ENCODE measurements at places on chromosomes 12 and 14.

DNA sequence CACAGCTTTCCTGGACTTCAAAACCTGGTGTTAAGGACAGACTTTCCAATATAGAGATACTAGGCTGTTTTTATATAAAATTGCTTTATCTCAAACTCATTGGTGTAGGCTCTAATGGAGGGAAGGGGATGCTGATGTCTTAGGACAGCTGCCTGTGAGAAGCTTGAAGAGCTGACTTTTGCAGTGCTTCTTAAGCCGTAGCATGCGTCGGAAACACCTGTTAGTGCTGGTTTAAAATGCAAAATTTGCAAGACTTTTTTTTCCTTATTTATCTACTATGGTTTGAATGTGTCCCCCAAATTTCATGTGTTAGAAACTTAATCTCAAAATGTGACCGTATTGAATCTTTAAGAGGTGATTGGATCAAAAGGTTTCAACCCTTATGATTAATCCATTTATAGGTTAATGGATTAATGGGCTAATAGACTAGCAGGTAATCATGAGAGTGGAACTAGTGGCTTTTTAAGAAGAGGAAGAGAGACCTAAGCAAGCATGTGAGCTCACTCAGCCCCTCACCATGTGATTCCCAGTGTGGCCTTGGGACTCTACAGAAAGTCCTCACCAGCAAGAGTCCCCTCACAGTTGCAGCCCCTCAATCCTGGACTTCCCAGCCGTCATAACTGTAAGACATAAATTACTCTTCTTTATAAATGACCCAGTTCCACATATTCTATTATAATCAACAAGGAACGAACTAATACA is 60.9 kb upstream of the FUT8 start:
- DNase-seq, result no peak

DNA sequence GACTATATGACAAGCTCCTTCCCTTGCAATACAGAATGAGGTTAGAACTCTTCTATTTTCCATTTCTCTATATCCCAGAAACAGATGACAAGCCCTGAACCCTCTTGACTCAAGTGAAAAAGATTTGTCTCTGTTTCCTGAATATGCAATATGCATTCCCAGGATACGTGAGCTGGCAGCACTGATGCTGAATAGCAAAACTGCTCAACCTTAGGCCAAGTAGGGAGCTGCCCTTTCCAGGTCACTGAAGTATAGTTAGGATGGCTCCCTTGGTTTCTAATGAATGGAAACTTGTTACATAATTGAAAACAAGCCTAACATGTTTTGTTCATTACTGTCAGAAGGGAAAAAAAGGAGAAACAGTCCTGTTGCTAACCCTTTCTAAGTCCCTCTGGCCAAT is 47.9 kb upstream of the PLEKHG7 start:
- no peak for DNase-seq

- no peak for DNase-seq
Observed at GRCh38 chr14:55142466-55142865, 13.4 kb downstream of the LGALS3 start.

DNA sequence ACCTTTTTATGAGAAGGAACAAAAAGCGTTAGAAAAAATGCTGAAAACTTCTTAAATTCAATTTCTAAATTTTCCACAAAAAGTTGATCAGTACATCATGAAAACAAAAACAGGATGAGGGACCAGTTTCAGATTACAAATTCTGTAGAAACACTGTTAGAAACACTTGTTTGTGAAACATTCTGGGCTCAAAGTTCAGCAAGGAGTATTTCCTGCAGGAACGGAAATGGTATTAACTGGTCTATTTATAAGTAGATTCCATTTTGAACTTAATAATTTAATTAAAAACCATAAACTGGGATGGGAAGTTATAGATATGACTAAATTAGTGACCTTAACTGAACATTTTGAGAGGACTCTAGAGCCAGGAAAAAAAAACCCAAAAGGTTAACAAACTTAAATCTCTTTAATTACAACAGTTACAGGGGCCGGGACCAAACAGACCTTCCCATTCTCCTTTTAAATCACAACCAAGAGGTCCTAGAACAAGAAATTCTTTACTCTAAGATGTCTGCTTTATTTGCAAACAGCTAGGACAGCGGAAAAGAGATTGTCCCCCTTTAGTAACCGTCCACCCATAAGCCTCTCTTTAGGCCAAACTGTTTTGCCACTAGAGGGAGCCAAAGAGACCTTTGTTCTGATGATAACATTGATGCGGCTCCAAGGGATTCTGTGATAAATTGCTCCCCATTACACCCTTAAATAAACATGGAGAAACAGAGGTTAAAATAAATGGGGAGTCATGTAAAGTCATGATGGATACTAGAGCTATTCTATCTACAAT is 69.0 kb upstream of the RERGL start:
- DNase-seq, result no peak

- DNase-seq, result no peak
Observed at GRCh38 chr14:71371711-71372396, 464.6 kb downstream of the PCNX1 start.

- DNase-seq, result no peak
Observed at GRCh38 chr12:39329018-39329417, 113.9 kb downstream of the KIF21A start.

GRCh38 chr12:89919241-89919906 is 210.7 kb upstream of the ATP2B1 start:
- DNase-seq, result no peak

- DNase-seq, result no peak
Observed at GRCh38 chr12:105906561-105906960, 232.2 kb downstream of the NUAK1 start.

DNA sequence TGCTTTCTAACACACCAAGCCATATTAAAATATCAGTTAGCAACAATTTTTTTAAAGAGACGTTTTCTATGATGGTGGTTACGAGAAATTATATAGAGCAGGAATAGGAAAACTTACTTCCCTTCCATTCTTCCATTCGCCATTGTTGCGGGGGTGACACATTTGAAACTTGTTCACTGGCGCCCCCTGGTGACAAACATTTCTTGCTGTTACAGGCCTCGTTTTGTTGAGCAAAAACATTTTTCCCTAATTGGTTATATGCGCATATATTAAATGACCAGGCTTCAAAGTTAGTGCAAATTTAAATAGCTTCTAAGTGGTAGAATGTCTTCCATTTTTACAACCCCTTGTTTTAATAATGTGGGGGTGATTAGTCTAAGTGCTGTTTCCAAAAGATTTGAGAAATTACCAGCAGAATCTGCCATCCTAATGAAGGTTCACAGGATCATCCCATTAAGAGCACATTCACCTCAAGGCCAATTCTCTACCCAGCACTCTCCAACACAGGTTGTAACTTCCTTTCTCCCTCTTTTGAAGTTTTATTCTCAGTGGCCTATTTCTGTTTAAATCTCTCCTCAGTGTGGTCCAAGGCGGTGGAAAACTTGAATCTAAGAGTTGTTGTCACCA is 1124.7 kb downstream of the FLRT2 start:
- no peak for DNase-seq

- no peak for DNase-seq
Observed at GRCh38 chr14:50862036-50862570, 9.8 kb upstream of the ABHD12B start.

DNA sequence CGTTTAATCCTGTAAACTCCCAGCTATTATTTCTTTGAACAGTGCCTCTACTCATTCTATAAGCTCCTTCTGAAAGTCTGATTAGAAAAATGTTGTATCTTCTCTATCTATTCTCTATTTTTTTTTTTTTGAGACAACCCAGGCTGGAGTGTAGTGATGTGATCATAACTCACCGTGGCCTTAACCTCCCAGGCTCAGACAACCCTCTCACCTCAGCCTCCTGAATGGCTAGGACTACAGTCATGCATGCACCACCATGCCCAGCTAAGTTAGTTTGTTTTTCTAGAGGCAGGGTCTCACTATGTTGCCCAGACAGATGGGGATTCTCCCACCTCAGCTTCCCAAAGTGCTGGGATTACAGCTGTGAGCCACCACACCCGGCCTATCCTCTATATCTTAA is 66.6 kb downstream of the RPS6KA5 start:
- no peak for DNase-seq

All from stimulated activated CD4-positive, alpha-beta T cell treated with anti-CD3 and anti-CD28 coated beads, Interleukin-1b, Interleukin-23, amount 100 ng/mL, for 4 hours (primary cell).